ENCODE measurements at places on chromosomes 5 and 9.

GRCh38 chr5:1490376-1490775 lies 33.4 kb downstream of the LPCAT1 start:
- no peak for DNase-seq

GRCh38 chr5:107783551-107783950 lies 112.8 kb upstream of the EFNA5 start:
- DNase-seq: peak; percentile 12

GRCh38 chr9:3360245-3360644 lies 165.6 kb downstream of the RFX3 start:
- DNase-seq: no peak

DNA sequence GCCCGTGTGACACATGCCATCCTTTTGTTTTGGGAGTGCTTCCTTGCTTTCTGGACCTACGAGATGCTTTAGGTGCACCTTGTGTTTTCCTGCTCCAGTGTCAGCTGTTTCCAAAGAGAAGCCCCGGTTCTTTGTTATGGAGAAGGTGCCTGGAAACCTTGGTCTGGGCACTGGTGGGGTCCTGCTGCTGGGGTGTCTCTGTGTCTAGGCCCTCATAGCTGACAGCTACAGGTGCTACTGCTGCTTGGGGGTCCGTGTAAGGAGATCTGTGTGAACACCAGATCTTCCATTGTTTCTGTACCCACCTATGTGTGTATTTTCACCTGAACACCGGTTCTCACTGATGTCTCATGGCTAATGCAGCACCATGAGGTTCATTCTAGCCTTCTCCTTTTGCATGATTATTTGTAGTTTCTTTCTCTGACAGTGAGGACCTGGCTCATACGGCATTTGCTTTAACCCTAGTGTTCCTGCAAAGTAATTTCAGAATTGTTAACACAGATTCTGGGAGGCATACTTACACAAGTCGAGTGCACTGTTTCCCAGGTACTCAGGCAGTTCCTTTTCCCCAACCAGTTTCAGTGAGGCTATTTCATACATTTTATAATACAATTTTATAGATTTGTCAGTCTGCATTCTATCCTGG lies 13.2 kb upstream of the FAM120AOS start:
- DNase-seq: no peak

- DNase-seq: peak; percentile 20
Observed at GRCh38 chr9:136950656-136951276, 1.3 kb upstream of the LCN12 start.
